ENCODE measurements at places on chromosomes 5 and 9.

GRCh38 chr5:132419502-132420468, 50.3 kb downstream of the SLC22A5 start:
- DNase-seq, result peak; percentile 60

- no peak for DNase-seq
These were observed 71.2 kb downstream of the PLPP1 start for GRCh38 chr5:55463613-55464012.

DNA sequence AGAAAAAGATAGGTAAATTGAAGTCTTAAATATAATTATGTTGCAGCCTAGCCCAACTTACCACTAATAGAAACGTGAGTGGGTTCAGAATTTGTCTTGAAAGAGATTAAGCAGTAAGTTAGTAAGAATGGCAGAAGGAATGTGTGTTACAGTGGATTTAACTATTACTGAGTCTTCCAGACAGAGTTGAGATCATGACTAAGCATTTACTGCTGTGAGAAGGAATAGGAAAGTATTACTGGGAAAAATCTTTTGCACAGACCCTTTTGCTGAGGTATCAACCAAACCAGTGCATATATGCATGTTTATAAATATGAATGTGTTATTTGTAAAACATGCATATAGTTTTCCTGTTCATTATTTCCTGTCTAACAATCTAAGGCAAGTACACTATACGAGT, 112.8 kb upstream of the EFNA5 start:
- DNase-seq, result no peak

- DNase-seq, result no peak
These were observed 70.0 kb downstream of the OTP start for GRCh38 chr5:77568555-77568954.

GRCh38 chr9:130660683-130661450, 3.5 kb upstream of the PRDM12 start:
- DNase-seq, result no peak

DNA sequence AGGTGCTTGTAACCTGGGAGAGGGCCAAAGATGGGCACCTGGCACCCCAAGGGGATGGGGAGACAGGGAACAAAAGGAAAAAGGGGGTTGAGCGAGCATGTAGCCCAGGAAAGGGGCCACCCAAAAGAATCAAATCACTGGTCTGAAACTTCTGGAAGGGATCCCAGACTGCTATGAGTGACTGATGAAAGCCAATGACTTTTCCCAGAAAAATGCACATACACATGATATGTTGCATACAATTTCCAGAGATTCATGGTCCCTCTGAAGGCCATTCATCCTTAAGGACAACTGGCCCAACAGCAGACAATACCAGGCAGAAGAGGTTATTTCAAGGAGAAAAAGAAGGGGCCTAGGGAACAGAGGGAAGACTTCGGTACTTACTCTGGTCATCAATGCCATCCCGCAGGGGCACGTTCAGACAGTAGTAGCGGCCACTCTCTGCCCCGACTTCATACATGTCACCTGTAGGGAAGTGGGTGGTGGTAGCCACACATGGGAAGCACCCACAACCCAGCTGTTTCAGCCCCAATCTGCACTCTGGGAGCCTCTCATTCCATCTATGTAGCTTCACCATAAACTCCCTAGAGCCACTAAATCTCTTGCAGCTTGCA, 8.4 kb downstream of the HDAC3 start:
- DNase-seq, result no peak

DNA sequence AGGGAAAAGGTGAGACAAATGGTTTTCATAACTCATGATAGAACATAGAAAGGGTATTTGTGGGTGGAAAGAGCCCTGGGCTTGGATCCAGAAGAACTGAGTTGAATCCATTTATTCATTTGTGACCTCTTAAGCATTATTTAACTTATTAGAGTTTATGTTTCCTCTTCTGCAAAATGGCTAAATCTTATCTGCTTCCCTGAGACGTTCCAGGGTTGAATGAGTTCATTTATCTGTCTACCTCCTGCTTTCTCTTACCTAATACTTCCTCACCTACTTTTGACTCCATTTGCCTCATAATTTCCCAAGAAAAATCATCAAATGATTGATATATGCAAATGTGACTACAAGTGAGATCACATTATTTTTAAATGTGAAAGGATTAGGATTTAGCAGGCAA, 152.7 kb upstream of the GAS1 start:
- no peak for DNase-seq

DNA sequence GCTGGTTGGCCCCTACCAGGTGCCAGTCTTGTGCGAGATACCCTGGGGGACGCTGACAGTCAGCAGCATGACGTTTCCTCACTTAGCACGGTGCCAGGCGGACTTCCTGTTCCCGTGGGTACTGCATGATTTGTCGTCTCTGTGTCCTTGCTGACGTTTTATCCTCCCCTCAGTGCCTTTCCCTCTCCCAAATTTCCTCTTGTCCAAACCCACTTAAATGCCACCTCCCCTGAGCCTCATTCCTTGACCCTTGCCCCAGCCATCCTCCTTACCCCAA, 60.6 kb upstream of the SAP30L start:
- no peak for DNase-seq

GRCh38 chr5:25544652-25545249, 900.0 kb upstream of the CDH10 start:
- no peak for DNase-seq

GRCh38 chr9:72680593-72681282, 159.3 kb downstream of the TMC1 start:
- DNase-seq, result no peak

GRCh38 chr5:138138949-138139780, at the start of gene NME5:
Gene NME5, minus strand, starts transcription at chr5:138139428. Its CDS starts 648 bp downstream, at chr5:138138780.
- no peak for DNase-seq

- DNase-seq, result no peak
These were observed 87.3 kb downstream of the CFAP90 start for GRCh38 chr5:7763621-7764072.

GRCh38 chr5:77031891-77032290, 1.7 kb downstream of the AGGF1 start:
- DNase-seq, result no peak

DNA sequence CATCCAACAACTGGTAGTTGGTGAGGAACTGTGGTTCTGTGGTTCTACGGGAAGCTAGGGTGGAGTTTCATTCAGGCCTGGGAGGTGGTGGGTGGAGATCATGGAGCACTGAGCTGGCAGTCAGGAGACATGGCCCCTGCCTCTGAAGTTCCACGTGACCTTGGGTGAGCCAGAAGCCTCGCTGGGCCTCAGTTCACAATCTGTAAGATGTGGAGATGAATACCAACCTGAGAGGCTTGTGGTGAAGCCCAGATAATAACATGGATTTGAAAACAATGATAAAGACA, 177.9 kb downstream of the MACROH2A1 start:
- DNase-seq, result no peak

GRCh38 chr9:98329281-98329680, 73.8 kb upstream of the TBC1D2 start:
- DNase-seq, result no peak

- no peak for DNase-seq
These were observed 4.2 kb upstream of the TSC1 start for GRCh38 chr9:132948482-132949050.

DNA sequence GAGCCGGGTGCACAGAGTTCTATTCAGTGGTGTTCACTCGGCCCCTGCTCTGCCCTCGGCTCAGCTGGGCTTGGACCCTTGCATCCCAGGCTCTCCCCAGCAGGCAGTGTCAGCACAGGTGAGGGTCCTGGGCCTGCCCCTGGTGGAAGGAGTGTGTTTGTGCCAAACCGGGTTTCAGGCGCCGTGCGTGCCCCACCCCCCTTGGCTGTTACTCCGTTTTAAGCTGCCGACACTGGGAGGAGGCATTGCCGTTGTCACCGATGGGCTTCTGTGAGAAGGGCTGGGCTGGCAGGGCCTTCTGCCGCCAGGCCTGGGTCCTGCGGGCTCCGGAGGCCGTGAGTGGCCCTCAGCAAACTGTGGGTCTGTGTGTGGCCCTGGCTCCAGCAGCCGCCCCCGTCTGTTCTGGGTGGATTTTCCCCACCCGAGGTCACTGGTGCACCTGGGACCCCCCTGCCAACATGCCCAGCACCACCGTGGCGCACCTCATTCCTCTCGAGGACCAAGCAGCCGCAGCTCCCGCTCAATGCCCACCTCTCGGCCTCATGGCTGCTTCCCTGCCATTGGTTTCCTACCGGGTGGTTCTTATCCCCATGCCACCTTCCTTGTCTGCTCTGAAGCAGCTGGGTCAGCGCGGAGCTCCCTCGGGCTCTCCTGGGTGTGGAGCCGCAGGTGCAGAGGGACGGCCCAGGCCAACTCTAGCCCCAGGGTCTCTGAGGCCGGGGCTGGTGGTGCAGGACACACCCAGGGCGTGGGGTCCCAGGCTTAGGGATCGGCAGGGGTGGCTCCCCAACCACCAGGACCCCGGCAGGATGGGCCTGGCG, 44.3 kb upstream of the EXOC3 start:
- no peak for DNase-seq

DNA sequence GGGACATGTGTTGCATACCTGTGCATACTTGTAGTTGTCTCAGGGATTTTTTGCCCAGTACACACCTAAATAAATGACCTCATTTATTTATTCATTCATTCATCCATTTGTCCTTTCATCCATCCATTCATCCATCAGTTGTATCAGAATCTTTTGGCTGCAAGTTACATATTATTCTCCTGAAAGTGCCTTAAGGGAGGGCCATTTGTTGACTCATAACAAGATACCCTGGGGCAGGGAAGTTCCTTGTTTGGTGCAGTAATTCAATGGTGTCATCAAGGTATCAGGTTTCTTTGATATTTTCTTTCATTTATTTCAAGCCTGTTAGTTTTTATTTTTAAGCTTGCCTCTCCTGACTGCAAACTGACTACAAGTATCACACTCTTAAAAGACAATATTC, 597.9 kb upstream of the TLE4 start:
- DNase-seq, result no peak

DNA sequence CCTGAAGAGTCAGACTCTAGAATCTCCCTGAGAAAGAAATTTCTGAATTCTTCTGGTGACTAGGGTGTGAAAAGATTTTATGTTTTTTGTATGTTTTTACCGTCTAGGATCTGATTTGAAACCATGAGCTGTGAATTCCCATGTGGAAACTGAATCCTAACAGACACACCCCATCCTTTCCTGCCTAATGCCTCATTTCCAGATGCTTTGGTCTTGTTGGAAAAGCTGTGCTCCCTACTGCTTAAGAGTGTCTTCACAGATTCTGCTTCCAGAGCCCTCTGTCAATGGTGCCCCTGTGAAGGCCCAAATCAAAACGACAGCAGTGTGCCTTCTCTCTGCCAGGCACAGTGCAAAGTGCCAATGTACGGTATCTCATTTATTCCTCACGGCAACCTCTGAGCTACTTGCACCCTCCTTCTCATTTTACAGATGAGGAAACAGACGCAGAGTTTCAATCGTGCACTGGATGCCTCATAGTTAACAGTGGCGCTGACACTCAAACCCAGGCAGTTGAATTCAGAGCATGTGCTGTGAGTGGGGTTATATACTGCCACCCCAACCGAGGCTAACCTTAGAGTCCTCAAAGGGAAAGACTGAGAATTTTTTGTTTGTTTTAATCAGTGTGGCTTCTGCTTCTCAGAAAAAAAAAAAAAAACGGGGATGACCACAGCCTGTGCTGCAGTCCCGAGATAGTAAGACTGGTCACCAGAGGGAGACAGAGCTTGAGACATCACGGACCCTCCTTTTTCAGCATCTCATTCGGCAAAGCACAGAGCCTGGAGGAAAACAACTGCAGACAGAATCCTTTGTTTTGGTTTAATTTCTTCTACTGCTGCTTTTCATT, 188.4 kb downstream of the SNCAIP start:
- no peak for DNase-seq

DNA sequence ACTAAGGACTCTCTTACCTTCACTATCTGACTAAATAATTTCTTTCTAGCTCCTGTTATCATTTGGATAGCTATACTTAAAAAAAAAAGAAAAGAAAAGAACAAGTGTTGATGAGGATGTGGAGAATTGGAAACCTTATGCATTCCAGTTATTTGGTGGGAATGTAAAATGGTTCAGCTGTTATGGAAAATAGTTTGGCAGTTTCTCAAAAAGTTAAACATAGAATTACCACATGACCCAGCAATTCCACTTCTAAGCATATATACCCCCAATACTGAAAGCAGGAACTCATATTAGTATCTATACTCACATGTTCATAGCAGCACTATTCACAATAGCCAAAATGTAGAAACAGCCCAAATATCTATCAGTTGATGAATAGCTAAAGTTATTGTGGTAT, 61.1 kb downstream of the GNA14 start:
- DNase-seq, result no peak

DNA sequence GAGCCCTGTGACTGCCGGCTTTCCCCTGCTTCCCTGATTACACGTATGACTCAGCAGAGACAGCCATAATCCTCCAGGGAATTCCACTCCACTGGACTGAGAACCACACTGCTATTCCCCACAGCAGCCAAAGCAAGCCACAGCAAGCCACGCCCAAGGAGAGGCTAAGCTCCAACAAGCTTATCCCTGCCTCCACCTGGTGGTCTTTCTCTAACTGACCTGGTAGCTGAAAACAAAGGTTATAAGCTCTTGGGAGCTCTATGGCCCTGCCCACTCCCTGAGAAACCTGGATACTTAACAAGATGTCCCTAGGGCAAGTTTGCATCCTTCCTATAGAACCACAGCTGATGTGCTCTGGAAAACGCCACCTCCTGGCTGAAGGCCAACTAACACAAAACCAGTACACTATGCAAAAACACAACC, 613.7 kb upstream of the CDH18 start:
- DNase-seq, result no peak

DNA sequence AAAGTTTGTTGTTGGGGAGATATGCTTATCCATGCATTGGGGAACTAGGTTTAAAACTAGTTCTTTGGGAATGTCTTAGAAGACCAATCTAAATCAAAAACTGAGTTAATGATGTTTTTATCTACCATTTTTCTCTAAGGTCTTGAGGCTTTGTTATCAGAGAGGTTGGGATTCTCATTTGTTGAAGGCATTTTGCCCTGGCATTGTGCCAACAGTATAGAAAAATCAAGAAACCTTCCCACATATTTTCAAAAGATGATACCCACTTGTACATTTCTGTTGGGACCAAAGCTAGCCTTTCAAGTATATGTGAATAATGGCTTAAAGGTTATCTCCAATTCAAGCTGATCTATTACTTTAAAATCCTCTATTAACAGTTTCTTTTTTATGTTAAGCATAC, 419.8 kb upstream of the KIF2A start:
- no peak for DNase-seq

DNA sequence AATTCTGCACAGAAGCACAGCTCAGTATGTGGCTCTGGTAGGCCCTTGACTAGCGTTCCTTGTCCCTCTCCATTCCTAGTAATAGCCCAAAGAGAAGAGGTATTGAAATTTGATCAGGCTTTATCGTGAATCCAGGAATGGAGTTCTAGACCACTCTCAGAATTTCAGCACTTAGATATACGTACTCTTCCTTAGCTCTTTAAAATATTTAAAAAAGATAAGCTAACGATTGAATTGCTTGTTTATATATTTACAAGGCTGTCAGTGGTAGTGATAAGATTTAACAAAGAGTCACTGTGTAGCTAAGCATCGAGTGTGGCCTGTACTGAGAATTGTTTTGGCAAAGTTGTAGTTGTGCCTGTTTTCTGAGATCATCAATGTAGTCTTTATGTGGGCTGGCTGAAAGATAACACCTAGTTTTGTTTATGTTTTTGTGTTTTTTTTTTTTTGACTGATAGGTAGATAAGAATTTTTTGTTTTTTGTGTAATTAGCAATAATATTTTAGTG, 2.5 kb downstream of the KIAA1958 start:
- no peak for DNase-seq
